ENCODE measurements at places on chromosomes 16 and 17.

DNA sequence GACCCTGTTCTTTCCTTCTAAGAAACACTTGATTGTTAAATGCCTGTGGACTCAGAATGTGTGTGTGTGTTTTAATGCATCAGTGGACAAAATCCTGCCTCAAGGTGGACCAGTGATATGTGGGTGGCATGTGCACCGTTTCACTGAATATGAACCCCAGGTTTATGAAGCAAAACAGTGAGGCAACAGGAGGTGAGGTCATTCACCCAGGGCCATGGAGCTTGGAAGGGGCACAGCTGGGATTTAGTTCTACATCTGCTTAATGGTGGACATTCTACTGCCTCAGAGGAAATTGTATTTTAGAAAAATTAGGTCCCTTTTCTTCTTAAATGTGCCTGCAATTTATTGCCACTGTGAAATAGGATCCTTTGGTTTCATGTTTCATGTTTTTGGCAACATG is 549.5 kb upstream of the EEF2KMT start:
- no peak for DNase-seq

GRCh38 chr17:81683208-81683583 is 401 bp downstream of the ARL16 start:
- DNase-seq, result peak; percentile 57

DNA sequence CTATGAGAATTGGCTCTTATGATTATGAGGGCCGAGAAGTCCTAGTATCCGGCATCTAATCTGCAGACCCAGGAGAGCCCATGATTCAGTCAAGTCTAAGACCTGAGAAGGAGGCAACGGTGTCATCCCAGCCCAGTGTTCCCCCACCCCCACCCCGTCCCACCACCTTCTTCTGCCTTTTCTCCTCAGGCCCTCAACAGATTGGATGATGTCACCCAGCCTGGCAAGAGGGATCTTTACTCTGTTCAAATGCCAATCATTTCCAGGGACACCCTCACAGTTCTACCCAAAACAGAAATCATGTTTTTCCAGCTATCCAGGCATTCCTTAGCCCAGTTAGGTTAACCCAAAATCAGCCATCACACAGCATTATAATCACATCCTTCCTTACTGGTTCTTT is 10.0 kb upstream of the GAA start:
- DNase-seq, result no peak

DNA sequence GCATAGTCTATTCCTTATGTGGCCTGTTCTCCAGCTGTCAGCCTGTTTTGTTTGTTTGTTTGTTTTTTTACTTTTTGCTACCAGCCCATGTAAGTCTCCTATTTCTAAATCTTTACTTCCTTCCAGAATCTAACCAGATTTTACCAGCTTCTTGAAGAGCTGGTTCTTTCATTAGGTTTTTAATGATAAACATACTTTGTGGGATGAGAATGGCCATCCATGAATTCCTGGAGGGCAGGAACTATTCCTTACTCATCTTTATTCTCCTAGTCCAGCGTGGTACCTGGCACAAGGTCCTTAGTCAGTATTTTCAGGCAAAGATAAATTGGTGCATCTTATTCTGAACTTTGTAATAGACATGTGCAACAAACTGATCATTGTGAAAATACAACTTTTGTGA is 17.3 kb downstream of the RSPRY1 start:
- DNase-seq, result no peak

- no peak for DNase-seq
Observed at GRCh38 chr17:2028737-2029136, 1.2 kb upstream of the DPH1 start.

- DNase-seq, result no peak
Observed at GRCh38 chr16:15507301-15507958, 73.0 kb downstream of the BMERB1 start.

DNA sequence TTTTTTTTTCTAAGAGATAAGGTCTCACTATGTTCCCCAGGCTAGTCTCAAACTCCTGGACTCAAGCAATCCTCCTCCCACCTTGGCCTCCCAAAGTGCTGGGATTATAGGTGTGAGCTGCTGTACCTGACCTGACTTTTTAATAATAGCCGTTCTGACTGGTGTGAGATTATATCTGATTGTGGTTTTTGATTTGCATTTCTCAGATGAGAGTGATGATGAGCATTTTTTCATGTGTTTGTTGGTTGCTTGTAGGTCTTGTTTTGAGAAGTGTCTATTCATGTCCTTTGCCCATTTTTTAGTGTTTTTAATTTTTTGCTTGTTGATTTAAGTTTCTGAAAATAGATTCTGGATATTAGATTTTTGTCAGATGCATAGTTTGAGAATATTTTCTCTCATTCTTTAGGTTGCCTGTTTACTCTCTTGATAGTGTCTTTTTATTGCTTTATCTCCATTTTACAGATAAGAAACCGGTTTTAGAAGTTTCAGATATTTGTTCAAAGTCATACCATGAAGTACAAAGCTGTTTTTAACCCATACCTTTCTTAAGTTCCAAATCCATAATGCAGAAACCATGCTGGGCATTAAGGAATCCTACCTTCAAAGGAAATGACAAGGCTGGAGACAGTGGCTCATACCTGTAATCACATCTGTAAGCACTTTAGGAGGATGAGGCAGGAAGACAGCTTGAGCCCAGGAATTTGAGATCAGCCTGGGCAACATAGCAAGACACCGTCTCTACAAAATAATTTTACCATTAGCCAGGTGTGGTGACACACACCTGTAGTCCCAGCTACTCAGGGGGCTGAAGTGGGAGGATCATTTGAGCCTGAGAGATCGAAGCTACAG is 168.4 kb upstream of the TBX2 start:
- DNase-seq, result no peak

DNA sequence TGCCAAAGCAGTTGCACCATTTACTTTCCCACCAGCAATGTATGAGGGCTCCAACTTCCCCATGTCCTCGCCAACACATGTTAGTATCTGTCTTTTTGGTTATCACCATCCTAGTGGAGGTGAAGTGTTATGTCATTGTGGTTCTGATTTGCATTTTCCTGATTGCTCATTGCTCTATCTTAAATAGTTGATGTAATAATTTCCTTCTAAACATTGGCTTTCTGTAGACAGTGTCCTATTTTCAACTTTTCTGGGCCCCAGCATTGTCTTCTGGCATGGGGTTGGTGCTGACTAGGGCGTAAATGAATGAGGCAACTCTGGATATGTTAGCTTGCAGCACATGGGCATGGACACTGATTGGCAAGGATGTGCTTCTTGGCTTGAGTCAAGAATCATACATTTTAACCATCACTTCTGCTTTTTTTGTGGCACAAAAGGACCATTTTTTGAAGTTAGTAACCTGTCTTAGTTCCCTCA is 25.1 kb downstream of the PLCG2 start:
- DNase-seq, result no peak

DNA sequence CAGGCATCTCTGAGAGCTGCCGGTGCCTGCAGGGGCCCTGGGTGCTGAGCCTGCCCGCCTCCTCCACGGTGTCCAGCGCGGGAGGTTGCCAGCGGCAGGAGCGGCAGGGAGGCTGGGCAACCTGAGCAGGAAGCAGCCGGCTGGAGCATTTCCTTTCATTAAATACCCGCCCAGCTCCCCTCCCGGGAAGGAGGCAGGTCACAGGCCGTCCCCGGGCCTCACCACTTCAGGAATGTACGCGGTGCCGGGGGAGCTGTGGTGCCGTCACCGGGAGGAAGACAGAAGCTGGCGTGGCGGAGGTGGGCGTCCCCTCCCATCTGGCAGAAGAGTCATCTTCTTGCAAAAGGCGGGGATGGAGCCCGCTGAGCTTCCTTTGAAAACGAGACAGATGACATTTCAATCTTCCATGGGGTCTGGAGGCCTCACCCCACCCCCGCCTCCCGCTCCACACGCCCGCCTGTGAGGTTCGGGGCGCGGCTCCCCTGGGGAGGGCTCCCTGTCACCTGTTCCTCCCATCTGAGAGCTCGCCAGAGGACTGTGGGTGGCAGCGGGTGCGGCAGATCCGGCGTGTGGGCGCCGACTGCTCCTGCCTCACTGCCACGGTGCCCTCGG is 16.0 kb downstream of the SOX8 start:
- DNase-seq, result peak; percentile 35

GRCh38 chr17:8103549-8103948 is 14.8 kb downstream of the ALOXE3 start:
- no peak for DNase-seq

DNA sequence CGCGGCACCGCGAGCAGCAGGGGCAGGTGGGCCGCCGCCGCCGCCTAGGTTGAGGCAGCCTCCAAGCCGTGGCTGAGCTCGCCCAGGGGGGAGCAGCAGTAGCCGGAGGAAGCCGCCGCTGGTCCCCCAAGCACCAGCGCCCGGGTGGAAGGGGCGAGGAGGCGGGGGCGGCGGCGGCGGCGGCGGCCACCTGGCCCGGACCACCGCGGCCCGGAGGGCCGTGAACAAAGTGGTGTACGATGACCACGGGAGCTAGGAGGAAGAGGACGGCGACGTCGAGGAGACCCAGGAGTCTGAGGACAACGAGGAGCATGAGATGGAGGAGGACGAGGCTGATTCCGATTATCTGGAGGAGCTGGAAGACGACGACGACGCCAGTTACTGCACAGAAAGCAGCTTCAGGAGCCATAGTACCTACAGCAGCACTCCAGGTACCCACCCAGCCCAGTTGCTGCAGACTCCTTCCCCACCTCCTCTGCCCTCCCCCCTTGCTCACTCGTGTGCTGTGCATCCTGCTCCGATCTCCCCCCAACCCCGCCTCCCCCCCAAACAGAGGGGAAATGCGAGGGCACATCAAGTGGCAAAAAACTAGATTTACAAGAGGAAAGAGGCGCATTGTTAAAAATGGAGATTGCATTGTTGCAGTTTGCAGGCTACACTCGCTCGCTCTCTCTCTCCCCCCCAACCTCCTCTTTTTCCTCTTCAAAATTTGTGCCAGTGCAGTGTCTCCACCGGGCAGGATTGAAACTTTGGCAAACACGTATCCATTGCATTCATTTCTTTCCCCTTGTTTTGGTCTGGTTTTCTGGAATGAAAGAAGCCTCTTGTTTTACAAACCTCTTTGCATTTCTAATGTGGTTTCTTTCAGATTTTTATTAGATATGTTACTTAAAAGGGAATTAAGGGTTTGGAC is 41.8 kb upstream of the AMZ2 start:
- DNase-seq, result peak; percentile 41

DNA sequence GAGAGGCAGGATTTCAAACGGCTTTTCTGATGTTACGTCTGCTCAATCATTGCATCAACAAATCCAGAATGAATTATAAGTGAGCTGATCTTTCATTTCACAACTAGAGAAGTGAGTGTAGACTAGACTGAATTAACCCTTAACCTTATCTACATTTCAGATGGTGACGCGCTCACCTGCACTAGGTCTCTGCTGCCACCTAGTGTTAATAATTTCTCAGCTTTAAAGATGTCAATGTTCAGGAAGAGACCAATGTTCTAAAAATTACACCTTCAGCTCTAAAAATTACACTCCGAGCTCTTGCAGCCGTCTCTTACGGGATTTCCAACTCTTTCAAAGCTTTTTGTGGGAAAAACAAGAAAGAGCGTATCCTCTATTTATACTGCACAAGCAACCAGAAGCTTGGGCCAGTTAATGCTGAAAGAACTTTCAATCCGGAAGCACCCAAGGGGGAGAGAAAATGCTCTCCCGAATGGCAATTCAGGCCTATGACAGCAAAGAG is 88.2 kb upstream of the FA2H start:
- peak; percentile 42 for DNase-seq

DNA sequence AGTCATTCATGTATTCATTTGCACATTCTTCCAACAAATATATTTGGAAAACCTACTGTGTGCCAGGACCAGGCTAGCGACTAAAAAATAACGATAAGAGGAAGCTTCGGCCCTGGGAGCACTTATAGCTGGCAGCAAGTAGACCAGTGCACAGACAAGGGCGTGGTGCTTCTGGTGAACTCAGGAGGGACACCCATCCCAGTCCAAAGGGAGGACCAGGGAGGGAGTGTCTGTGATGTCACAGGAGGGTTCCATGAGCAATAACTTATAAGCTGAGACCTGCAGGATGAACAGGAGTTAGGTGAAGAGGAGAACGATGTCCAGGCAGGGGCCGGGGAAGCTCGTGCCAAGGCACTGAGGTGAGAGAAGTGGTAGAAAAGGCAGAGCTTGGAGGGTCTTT is 17.4 kb upstream of the PHOSPHO1 start:
- no peak for DNase-seq

DNA sequence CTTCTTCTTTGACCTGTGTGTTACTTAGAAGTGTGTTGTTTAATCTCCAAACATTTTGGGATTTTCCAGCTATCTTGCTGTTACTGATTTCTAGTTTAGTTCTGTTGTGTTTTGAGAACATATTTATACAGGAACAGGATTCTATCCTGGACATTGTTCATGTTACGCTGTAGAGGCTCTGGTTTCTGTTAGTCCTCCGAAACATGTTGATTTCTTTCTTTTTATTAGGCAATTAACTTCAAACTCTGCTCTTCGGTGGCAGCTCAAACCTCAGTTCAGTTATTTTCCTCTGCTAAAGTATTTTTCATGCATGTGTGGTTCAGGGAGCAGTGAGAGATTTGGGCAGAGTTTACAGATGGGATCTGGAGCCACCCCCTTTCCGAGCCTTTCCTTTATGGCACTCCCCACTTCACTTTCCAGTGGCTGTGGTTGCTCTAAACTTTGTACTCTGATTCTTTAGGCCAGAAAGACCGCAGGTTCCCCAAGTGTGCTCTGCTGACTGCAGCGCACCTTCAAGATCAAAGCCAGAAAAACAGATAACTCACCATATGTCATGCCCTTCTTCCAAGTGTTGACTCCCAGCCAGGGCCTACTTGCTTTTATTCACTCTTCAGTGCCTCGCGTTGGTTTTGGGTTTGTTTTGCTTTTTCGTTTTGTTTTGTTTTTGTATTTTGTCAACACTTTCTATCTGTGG is 77.6 kb upstream of the KSR1 start:
- no peak for DNase-seq

DNA sequence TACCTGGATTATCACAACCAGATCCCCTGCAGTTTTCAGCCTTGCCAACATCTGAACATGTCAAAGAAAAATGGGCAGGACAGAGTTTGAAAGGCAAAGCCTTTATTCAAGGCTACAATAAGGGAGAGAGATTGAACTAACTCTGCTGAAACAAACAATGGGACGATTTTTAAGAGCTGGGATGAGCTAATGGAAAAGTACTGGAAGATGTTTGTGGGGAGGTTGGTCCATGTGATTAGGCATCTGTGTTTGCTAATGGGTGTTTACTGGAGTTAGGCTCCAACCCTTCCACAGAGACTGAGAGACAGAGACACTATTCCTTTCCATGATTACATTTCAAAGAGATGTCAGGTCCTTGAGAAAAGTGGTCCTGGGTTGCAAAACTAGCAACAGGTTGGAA is 35.0 kb upstream of the HSBP1 start:
- DNase-seq, result no peak

DNA sequence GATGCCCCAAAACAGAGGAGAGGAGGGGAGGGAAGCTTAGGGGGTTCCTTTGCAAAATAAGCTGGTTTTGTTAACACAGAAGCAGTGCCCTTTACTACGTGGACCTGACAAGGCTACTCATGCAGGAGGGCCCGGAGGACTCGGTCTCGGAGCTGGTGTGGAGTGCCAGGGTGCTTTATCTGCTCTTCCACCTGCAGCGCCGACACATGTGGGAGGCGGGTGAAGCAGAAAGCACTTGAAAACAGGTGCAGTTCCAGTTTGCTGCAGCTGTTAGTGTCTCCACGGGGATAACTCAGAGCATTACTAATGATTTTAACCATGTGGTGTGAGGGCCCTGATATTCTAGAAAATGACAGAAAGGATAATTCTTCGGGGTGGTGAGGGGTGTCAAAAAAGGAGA is 35.0 kb upstream of the MNT start:
- DNase-seq, result peak; percentile 93
